ENCODE measurements at places on chromosomes 11 and 22.

DNA sequence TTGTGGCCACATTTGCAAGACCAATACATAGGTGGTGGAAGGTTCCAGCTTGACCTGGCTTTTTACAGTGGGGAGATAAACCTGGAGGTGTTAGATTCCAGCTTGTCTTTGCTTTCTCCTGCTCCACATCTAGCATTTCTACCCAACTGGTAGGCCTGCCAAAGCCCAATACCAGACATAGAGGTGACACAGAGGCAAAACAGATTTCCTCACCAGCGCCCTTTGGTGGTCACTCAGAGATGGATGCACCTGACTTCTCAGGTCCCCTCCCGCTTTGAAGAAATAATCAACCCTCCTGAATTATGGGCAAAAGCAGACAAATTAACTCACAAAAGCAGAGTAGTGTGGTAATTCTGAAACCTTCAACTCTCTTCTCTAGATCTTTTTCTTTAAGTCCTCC is 1356.2 kb downstream of the FAM181B start:
- no peak for DNase-seq

DNA sequence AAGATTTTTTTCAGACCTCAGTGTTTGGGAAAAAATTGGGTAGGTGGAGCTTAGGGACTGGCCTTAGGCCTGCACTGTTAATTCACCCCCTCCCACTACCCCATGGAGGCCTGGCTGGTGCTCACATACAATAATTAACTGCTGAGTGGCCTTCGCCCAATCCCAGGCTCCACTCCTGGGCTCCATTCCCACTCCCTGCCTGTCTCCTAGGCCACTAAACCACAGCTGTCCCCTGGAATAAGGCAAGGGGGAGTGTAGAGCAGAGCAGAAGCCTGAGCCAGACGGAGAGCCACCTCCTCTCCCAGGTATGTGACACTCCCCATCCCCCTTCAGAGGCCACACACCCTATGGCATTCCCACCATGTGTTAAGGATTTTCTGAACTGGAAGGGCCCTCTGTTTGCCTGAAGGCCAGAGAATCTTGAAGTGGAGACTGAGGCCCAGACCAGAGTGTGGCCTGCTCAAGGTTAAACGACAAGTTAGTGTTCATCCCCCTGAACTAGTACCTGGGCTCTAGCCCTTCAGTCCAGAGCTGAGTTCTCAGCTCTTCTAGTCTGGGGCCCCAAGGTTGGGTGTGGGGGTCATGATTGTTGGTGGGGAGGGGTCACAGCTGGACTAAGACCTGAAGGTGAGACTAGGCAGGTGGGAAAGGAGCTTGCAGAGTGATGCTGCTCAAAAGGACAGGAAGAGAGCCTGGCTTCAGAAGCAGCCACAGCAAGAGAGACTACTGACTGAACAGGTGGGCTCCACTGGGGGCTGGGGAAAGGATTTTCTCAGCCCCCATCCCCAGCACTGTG is 2.3 kb upstream of the FOLR1 start:
- DNase-seq: peak; percentile 62

GRCh38 chr11:104763930-104764709 is 134.1 kb downstream of the CASP12 start:
- DNase-seq: no peak

DNA sequence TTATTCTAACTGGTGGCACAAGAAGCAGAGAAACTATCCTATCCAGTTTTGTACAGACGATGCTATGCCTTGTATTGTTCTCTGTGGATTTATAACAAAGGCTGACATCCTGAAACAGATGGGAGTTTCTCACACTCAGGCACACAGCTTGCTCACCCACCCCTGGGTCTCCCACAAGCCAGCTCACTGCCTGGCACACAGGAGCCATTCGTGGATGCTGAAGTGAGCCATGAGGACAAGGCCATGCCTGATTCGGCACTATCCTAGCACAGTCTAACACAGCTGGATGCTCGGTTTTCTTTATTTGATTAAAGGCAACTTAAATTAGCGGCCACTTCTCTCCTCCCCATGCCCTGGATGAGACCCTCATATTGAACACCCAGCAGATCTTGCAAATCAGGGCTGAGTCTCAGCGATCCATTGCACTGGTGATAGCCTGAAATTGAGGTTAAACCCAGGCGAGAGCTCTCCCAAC is 25.7 kb upstream of the TMPRSS4 start:
- no peak for DNase-seq

DNA sequence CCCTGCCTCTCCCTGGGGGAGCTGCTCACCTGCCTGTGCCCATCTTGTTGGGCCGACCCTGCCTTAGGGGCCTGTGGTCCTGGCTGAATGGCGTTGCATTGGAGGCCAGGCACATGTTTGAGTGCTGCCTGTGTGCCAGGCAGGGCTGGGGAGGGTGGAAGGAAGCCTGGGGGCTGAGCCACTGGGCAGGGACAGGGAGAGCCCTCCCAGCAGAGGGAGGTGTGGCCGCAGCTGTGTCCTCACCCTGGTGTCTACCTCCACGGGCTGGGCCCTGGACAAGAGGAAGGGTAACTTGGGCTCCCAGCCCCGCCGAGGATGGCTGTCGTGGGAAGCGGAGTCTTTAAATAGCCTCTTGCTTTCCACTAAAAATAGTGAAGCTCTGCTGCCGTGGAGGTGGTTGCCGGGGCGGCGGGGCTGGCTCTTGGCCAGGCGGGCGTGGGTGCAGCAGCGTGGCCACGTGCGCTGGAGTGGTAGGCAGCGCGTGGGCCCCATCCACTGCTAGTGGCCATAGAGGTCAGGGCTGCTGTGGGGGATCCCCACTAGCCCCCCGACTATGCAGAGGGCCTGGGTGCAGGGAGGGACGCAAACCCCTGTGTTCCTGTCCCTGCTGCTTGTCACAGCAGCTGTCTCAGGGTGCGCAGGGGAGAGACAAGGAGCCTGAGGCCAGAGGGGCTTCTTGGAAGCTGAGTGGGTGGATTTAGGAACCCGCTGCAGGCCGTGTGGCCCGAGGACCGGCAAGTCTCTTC is 6.2 kb downstream of the ZDHHC8 start:
- no peak for DNase-seq

DNA sequence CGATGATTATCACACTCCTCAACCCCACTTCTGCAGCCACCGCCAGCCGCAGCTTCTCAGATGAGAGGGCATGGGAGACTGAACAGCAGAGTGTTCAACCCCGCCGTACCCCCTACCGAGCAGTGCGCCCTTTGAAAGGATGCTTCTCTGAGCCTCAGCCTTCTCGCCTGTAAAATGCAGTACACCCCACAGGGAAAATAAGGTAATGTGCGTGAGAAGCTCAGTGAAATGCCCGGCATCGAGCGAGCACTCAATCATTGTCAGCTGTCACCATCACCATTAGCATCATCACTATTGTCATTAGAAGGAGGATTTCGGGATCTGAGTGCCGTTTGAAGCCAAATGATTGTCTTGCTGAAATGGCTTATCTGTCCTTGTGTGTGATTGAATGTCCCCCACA is 13.6 kb downstream of the TRIM29 start:
- no peak for DNase-seq

DNA sequence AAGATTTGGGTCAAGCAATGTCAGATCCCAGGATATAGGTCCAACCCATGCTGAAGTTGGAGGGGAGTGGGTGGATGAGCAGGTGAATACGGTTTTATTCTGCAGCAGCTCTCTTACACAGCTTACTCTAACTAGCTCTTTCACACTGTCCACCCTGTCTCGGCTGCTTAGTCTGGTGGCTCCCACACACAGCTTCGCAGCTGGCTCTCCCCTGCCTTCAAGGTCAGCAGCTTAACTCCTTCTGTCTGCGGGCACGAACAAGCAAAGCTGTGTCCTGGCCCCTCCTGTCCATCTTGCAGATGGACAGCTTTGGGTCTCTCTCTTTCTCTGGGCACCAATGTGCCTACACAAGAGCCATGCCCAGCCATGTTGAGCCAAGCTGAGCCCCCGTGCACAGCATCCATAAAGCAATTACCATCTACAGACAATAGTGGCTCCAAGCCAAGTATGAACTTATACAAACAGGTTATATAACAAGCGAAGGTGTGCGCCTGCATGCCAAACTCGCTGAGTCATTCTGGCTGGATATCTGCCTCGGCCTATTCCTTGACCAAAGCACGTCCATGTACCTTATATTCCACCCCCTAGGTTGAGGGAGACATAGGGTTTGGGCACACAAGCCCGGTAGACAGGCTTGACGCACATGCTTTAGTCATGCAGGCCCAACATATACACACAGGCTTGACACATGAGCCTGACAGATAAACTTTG is 1307.8 kb upstream of the RAG2 start:
- no peak for DNase-seq

GRCh38 chr11:67584205-67584880 is 731 bp downstream of the GSTP1 start:
- no peak for DNase-seq

DNA sequence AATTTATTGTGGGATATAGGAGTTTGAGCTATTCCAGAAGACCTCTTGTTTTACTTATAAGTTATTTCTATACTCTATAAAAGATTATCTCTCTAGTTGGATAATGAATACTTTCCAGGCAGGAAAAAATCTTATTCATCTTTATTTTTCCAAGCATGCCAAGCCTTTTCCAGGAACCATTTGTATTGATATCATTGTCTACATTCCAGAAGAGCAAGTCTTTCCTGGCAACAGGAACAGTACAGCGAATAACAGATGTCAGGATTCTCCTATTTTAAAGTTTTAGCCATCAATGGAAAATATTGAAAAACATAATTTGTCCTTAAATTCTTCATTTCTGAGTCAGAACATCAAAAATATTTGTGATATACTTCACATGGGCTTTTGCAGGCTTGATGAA is 5.2 kb upstream of the NXPE1 start:
- DNase-seq: no peak

GRCh38 chr22:48486134-48486532 is 1341.5 kb downstream of the BRD1 start:
- no peak for DNase-seq

- no peak for DNase-seq
These were observed 35.5 kb downstream of the BBOX1 start for GRCh38 chr11:27076121-27076589.

DNA sequence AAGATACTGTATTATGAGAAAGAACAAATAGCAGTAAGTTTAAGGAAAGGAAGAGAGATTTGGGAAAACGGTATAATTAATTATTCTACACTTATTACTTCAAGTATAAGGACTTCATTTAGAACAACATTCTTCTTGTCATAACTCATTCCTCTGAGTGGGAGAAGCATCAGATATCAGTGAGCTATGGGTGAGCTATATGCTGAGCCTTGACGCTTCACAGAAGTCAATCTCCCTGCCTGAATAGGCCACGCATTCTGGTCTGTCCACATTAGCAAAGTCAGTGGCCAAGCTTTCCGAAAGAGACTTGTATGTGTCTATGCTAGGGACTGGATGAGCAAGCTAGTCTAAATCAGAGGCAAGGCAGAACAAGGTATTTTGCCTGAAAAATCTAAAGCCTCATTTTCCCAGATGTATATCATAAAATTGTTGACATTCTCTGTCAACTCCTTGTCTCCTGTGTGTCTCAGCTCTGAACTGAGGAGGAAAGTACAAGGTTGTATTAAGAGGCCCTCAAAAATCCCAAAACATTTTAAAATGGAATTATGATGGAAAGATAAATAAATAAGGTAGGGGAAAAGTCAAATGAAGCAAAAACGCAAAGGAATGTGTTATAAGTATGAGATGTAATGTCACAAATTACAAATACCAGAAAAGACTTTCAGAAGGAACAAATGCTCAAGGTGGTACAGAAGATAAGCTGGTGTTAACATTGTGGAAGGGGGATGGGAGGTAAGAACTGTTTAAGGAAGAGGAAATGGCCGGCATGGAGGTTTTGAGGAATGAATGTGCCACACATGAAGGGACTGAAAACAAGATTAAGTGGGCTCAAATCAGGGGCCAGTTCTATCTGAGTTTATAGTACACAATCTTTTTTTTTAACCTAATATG is 1.4 kb downstream of the OR52N2 start:
- no peak for DNase-seq

- DNase-seq: no peak
These were observed 908.8 kb downstream of the OPCML start for GRCh38 chr11:132623511-132623910.

GRCh38 chr11:70201882-70202861 is 924 bp upstream of the FADD start:
- DNase-seq: no peak

GRCh38 chr22:38872831-38873248 is 824 bp upstream of the CBX6 start:
- no peak for DNase-seq

GRCh38 chr11:8225589-8226036 is 38.1 kb downstream of the LMO1 start:
- peak; percentile 17 for DNase-seq

DNA sequence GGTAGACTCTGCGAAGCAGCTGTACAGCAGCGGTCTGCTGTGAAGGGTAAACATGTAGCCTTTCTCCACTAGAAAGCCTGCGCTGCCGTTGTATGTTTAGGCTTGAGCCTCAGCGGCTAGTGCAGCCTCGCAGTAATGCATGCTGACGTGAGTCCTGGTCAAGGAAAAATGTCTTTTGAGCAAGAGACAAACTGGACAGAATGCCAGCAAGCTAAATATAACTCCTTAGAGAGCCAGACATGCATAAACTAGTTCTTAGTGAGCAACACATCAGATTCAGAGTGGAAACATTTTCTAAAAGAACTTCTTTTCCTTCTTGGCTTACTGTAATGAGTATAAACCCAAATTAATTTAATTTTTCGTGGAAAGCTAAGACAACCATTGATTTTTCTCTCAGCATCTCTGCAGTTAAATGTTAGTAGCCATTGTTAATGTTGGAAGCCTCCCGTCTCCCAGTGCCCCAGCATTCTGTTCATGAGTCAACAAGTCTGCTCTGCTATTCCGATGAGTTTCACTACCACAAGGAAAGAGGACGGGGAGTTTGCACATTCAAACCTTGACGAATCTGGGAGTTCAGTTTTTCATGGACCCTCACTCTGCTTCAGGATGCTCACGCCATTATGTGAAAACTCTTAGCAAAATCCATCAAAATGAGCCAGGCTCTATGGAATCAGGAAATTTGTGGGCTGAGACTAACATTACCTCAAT is 51.4 kb downstream of the JAM3 start:
- DNase-seq: no peak

DNA sequence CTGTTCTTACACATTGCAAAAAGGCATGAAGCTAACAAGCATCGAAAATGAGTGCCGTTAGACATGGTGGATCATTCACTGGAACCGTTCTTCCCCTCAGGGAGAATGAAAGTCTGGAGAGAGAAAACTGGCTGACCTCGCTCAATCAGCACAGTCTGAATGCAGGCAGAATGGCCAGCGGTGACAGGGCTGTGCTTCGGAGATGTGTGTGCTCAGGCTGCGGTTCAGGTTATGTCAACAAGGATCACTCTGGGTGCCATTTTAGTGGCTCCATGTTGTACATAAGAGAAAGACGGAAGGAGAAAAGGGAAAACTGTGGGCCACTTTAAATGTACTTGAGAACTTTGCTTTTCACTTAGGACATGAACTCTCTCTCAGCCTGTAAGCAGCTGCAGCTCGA is 749.8 kb upstream of the ARHGAP42 start:
- DNase-seq: no peak

All from RCC 7860 (cell line).